Effector memory CD4-positive, alpha-beta T cell (primary cell): ENCODE measurements at places on chromosomes 3 and 15.

DNA sequence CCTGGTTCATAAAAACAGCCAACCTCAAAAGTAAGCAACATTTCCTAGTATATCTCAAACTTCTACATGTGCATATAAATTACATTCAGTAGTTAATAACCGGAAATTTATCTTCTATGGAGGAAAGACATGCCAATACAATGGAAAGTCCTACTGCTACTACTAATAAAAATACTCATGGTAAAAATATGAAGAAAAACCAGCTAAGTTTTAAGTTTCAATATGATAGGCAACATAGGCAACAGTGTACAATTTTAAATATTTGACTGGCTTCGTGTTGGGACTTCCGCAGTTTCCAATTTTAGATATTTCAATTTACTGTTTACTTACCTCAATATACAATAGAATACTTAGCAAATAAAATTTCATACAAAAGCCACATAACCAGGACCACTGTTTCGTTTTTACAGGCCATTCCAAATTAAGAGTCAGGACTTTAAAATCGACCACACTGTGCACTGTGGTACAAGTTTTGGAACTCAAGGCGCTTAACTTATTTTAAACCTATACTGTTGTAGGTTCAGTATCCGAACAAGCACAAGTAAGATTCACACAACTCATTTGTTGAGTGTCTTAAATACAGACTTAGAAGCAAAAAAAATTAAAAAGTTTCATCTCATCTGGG, 2.9 kb downstream of the NAA50 start:
- DNase-seq: no peak

GRCh38 chr15:49628379-49628778, 7.5 kb downstream of the DTWD1 start:
- DNase-seq: no peak

DNA sequence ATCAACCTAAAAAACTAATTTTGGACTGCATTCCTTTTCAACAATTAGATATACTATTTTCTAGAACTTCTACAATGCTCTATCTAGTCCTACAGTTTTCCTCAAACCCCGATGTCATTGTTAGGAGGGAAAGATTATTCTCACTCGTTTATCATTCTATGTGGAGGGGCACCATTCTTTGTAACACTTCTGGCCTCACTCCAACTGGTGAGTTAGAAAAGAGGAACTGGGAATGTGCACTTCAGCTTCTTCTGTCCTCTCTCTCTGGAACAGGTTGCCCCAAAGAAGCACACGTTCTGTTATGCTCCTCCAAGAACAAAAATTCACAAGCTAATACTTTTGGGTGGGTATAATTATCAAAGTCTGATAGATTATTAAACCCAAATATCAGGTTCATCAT, 137.9 kb downstream of the UACA start:
- DNase-seq: no peak

- DNase-seq: no peak
These were observed 46.4 kb upstream of the HES1 start for GRCh38 chr3:194089357-194090177.

DNA sequence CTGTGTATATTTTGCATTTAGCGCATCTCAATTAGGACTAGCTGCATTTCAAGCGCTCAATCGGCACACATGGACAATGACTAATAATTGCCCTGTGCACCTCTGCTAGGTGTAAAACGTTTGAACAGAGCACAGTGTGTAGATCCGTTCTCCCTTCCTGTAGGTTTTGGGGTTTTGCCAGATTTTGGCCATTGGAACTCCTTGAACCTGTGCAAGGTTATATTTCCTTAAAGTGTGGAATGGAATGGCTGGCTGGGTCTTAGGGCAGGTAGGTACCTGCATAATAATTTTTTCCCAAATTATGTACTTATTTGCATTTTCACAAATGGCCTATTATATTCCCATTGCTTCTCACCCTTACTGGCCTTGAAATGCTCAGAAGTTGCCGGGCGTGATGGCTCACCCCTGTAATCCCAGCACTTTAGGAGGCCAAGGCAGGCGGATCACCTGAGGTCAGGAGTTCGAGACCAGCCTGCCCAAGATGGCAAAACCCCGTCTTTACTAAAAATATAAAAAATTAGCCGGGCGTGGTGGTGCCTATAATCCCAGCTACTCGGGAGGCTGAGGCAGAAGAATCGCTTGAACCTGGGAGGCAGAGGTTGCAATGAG, 777 bp downstream of the RNU5B-1 start:
- no peak for DNase-seq

GRCh38 chr15:74540161-74540760, 759 bp upstream of the ARID3B start:
- DNase-seq: no peak

DNA sequence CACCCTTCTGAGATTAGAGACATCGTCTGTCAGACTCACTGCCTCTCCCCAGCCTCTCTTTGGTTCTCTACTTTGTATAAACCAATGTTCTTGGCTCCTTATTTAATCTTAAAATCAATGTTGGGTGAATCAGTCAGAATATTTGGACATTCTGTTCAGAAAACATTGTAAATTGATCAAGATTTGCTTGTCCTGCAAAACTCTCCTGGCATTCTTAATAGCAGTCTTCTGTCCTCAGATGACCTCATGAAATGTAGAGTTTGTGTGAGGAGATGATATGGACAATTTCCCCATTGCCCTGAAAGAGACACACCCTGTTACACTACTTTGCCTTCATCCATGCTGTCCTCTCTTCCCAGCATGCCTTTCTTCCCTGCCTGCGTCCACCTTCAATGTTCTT, 33.6 kb downstream of the CD200R1L start:
- no peak for DNase-seq

- DNase-seq: no peak
These were observed 3.0 kb downstream of the CCR2 start for GRCh38 chr3:46356909-46357308.

GRCh38 chr3:104520228-104520655, 846.5 kb upstream of the ALCAM start:
- DNase-seq: no peak

- DNase-seq: peak; percentile 11
These were observed 61.5 kb downstream of the CGGBP1 start for GRCh38 chr3:87997298-87997697.

GRCh38 chr15:32833379-32833821, 115.6 kb downstream of the GREM1 start:
- no peak for DNase-seq

- DNase-seq: no peak
These were observed 164.5 kb downstream of the VGLL4 start for GRCh38 chr3:11479221-11479620.

DNA sequence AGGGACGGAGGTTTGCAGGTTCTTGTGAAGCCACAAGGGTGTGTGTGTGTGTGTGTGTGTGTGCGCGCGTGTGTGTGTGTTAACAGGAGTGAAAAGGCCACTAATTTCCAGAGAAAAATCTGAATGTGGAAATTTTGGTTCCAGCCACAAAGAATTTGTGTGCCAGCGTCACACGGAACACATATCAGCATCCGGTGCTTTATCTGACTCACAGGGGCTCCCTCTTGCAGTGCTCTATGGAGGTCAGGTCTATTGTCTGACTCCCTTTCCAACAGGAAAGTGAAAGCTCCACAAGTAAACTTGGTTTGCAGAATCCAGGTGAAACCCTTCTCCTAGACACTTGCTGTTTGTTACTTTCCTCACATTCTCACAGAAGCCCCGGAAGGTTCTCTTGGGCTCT, 6.2 kb downstream of the CLDN11 start:
- no peak for DNase-seq

GRCh38 chr3:170043506-170043905, 5.7 kb downstream of the GPR160 start:
- DNase-seq: no peak

DNA sequence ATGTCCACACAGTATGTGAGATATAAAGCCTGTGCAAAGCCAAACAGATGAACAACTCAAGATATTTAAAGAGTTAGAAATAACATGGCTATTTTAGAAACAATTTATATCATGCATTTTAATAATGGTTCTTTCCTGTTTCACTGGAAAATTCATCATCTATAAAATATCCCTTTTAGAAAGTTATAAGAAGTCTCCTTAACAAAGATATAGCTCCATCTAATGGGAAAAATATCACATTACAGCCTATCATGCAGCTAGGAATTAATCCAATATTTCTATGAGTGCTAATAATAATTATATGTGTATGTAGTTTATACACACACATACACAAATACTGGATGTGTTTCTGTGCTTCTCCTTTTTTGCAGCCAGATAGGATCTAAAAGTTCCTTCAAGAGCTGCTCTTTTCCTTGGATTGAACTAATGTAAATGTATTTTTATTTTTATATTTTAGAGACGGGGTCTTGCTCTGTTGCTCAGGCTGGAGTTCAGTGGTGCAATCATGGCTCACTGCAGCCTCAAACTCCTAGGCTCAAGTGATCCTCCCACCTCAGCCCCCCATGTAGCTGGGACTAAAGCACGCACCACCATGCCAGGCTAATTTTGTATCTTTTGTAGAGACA, 21.6 kb downstream of the RPL22L1 start:
- DNase-seq: no peak

DNA sequence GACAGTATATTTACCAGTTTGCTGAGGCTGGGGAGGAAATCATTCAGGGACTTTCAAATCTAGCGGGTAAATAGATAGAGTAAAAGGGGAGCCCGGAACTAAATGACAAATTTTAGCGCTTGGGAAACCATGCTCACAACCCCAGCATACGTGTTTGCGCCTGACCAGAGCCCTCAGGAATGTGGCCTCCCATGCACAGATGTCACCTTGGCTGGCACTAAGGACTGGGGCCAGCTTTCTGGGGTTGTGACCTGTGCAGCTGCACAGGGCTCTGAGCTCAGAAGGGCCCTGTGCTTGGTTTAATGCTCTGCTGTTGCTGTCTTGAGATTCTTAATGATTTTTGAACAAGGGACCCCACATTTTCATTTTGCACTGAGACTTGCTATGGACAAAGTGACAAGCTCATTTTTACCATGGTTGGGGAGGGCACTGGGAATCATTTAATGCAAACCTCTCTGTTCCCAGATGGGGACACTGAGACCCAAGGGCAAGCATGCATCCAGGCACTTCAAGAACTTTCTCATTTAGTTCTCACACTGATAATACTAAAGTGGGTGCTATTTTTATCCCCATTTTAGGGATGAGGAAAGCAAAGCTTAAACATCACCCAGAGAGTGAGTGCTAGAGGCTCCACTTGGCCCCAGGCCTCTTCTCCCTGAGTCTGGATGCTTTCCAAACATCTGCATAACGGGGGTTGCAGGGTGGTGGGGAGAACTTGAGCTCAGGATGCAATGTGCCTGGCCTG, 44.1 kb upstream of the FAM107A start:
- DNase-seq: no peak
